ENCODE measurements at places on chromosomes 4 and X. TPM values are rescaled to one million over a fixed set of nuclear protein-coding genes. Genes with fewer than 3 reads are reported as not detected.

ASMT gene
- not detected for total RNA-seq

TBC1D9 gene
- total RNA-seq: 9.4 TPM

PPEF2 gene
- total RNA-seq: not detected

ODAPH gene
- not detected for total RNA-seq

RAB9B gene
- not detected for total RNA-seq

TKTL2 gene
- total RNA-seq: not detected

RTL5 gene
- total RNA-seq: 2.0 TPM

GABRB1 gene
- total RNA-seq: not detected

PDE5A gene
- 0.06 TPM for total RNA-seq

S100G gene
- total RNA-seq: not detected

OGT gene
- total RNA-seq: 38.2 TPM

GRCh38 chrX:153777261-153778090 lies 3.4 kb upstream of the SRPK3 start:
- DNase-seq: no peak

- DNase-seq: no peak
Observed at GRCh38 chrX:65463550-65463949, 71.0 kb downstream of the LAS1L start.

DNA sequence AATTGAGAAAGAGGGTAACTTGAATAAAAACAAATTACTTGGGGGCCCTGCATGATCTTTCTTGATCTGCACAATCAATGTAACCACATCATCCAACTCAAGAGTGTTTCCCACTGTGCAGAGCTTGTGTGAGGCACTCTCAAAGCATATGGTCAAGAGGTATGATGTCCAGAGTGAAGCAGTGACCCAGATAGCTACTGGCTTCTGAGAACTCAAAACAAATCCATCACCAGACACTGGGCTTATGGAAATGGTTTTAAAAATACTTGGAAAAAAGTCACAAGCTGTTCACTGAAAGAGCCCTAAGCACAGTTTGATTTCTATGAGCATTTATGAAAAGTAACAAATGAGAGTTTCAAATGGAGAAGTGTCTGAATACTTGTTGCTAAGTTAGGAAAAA lies 361.0 kb downstream of the GRXCR1 start:
- peak; percentile 98 for DNase-seq

- no peak for DNase-seq
Observed at GRCh38 chrX:136104936-136105335, 42.4 kb upstream of the FHL1 start.

DNA sequence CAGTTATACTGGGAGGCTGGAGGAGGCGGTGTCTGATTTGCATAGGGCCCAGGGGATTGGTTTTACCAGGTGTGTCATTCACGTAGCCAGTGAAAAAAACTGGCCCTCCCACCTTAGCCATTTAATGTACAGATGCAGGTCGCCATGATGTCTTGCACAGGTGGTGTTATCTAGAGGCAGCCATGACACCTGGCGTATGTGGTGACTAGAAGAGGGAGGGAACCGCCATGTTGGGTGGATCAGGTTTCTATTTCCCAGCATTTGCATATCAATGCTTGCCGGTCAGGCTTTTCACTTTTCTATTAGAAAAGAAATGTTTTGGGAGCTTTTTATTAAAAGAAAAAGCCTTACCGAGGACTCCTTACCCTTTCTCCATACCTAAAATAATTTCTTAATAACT lies 523.4 kb downstream of the ADGRL3 start:
- DNase-seq: no peak

GRCh38 chrX:117539090-117539418 lies 577.6 kb downstream of the KLHL13 start:
- DNase-seq: no peak

DNA sequence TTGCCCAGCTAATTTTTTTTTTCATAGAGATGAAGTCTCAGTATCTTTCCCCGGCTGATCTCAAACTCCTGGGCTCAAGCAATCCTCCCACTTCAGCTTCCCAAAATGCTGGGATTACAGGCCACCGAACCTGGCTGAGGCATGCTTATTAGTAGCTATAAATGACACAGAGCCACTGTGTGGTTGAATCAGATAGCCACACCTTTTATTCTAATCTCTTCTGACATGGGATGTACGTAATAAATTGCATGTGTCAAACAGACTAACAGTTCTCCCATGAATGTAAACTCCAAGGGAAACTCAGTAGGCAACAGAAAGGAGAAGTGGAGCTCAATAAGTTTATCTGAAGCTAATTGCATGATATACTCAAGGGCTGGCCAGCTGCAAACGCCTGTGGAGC lies 139.8 kb upstream of the VCX3A start:
- no peak for DNase-seq

- no peak for DNase-seq
Observed at GRCh38 chrX:132208422-132208821, 10.8 kb downstream of the RAP2C start.

Measured in G401 (cell line).